ENCODE measurements at places on chromosomes 3 and 15.

DNA sequence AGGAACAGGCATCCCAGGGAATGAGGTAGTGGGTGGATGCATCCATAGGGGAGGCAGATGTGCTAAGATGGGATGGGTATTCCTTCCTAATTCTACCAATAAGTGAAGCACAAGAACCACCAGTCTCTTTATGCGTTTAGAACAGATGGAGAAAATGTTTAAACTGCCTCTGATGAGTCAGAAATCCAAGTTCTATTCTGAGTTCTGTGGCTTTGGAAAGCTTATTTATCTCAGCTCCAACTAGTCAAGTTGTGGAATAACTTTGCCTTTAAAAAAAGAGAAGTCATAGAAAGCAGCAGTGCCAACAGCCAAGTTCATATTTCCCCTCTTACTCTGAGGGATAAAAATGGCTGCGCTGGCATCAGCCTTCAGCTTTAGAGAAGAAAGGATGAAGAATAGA lies 761.7 kb downstream of the IGSF11 start:
- no peak for DNase-seq

- DNase-seq = no peak
These were observed 116.2 kb upstream of the KCNMB2 start for GRCh38 chr3:178420033-178420432.

DNA sequence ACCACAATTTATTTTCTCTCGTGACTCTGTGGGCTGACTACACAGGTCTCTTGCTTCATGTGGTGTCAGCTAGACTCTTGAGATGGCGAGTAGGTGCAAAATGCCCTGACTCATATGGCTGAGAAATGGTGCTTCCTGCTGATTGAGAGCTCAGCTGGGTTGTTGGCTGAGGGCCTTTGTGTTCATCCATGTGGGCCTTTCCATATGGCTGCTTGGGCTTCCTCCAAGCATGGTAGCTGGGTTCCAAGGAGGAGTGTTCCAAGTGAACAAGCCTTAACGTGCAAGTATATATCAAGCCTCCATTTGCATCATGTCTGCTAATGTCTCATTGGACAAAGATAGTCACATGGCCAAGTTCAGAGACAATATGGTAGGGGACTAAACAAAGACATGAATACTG lies 164.0 kb downstream of the PDCD6IP start:
- DNase-seq = no peak

DNA sequence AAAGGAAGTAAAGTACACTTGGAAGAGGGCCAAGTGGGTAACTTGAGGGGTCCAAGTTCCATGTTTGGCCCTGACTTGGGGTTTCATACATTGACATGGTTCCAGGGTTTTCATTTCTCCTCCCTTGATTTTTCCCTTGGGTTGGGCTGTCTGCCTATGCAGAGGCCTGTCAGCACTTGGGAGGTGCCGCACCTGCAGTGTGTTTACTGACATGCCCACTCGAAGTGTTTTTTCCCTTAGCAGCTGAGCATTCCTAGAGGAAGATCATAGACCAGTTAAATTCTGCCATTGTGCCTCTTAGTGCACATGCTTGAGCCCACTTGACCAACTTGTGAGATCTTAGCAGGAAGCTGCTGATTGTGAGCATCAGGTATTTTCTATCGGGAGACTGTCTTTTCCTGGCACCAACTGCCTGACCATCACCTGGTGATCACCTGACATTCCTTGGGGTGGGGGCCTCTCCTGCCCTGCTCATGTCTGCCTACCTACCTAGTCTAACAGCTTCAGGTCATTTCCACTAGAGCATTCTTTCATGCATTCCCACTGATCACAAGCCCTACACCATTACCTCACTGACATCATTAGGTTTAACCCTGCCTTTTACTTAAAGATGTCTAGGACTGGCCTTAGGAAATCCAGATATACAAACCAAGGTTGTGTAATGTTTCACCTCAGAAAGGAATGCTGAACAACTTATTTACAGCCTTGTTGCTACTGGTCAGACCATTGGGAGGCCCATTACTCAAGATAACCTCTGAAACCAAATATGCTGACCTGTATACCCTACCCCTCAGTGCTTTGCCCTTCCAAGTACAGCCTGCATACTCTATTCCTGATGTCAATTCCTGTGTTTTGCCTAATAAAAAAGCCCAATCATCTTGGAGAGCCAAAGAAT lies 68.3 kb downstream of the CD47 start:
- DNase-seq = no peak

GRCh38 chr3:7307410-7307809 lies 446.5 kb downstream of the GRM7 start:
- DNase-seq = no peak

GRCh38 chr15:90020021-90020735 lies 19.1 kb downstream of the ZNF710 start:
- DNase-seq = no peak

- no peak for DNase-seq
These were observed 20.8 kb upstream of the CFAP161 start for GRCh38 chr15:81113204-81113657.

- DNase-seq = no peak
These were observed 98.0 kb downstream of the ATP10A start for GRCh38 chr15:25764980-25765735.

GRCh38 chr3:192843119-192843518 lies 74.5 kb downstream of the MB21D2 start:
- DNase-seq = no peak

DNA sequence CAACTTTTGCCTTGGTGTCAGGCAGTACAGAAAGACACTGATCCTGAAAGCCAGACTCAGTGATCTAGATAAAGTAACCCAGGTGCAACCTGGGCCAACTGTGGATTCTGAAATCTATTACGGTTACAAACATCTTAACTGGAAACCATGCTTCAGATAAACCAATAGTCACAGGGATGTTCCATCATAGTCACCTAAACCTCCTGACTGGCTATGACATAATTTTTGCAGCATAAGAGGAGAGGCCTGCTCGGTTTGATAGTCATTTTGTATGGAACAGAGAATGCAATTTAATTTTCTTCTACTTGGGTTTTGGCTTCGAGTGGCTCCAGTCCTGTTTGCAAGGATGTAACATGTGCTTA lies 3.7 kb downstream of the SLCO3A1 start:
- no peak for DNase-seq

- DNase-seq = no peak
These were observed 5.7 kb upstream of the PXYLP1 start for GRCh38 chr3:141225939-141226338.

GRCh38 chr3:4664412-4664811 lies 171.3 kb downstream of the ITPR1 start:
- DNase-seq = no peak

DNA sequence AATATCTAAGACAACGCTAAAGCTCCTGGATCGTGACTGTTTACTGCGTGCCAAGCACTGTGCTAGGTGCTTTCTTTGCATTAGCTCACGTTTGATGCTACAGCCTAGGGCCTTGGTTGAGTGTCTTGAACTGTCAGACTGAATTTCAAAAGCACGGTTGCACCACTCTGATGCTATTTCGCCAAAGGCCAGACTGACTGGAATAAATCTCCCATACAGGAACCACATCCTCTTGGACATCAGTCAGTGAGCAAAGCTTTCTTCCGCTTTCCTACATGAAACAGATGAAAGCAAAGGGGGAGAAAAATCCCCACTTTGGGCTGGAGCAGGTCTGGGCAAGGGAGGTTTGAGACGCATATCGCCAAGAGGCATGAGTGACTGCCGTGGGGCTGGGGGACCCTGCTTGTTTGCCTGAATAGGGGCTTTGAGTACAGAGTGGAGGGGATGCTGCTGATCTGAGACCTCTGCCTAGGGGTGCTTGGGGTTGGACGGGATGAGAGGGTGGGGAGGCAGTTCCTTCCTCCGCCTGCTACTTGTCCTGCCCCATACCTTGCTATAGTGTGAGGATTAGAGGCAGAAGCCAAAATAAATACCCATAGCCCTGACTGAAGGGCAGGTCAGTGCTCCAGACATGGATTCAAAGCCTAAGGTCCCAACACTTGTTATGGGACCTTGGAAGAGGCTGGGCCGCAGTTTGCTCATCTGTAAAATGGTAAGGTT lies 5.3 kb downstream of the FGD5 start:
- no peak for DNase-seq

DNA sequence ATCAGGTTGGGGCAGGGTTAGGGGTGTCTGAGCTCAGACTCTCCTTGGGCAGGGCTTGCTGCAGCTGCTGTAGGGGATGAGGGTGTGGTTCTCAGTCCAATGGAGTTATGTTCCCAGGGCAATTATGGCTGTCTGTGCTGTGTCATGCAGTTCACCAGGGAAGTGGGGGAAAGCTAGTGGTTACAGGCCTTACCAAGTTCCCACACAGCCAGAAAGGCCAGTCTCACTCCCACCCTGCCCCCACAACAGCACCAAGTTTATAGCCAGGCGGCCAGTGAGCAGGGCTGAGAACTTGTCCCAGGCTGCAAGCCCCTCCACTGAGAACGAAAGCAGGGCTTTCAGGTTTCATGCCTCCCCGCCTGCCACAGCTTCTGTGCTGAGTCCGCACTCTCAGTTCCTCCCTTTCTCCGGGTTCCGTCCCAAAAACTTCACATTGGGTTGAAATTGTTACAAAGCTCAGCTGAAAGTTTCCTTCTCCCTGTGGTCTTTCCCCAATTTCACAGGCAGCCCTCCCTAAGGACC lies 19.6 kb upstream of the CPOX start:
- DNase-seq = no peak

- DNase-seq = no peak
These were observed 421.4 kb downstream of the MECOM start for GRCh38 chr3:169241991-169242707.

GRCh38 chr3:118618247-118619040 lies 416.2 kb downstream of the IGSF11 start:
- DNase-seq = no peak

Data from CD4-positive, alpha-beta T cell treated with Interleukin-6 at 100 ng/mL for 8 hours (primary cell).